ENCODE measurements at places on chromosomes 11 and 22.

DNA sequence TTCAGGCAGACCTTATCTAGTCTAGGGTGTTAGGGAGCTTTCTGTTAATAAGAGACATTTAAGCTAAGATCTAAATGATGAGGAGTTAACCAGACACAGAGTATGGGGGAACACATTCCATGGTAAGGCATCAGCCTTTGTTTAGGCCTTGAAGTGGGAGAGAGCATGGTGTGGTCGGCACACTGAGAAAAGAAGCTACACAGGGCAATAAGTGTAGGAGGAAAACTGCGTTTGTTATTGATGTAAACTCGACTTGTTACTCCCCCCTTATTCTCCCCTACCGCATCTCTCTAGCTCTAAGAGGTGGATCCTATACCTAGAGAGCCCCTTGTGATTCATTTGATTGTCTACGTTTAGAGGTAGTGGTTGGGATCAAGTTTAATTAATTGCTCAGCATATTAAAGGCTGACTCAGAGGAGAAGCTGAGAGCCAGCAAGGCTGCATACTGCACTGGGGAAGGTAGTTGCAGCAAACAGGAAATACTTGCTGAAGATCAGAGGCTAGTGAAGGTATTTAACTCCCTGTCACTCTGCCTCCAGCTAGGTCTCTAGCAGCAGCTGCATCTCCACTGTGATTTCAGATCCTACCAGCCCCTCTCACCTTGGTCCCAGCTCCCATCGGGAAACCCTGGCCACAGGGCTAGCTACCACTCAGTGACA is 86.8 kb upstream of the TEAD1 start:
- DNase-seq = no peak

DNA sequence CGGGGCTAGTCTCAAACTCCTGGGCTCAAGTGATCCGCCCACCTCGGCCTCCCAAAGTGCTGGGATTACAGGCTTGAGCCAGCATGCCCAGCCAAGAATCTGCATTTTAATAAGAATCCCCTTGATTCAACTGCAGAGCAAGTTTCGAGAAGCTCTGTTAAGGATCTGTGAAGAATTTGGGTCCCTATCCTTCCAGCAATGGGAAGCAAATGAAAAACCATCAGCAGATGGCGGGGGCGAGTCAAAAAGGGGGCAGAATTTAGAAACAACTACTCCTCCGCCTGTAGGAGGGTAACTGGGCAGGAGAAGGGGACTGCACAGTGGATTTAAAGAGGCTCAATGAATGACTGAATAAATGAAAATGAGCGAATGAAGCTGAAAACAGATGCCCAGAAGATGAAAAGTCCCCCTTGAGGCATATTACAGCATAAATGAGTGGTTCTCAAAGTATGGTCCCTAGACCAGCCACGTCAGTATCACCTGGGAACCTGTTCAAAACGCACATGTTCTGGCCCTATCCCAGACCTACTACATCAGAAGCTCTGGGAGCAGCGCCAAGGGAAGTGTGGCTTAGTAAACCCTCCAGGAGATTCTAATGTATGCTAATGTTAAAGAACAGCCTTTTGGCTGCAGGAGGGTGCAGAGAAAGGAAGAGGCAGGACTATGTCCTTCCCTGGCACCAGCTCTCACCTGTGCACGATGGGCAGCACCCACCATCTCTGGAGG is 15.0 kb downstream of the VWCE start:
- DNase-seq = no peak

GRCh38 chr11:8047382-8047781 is 33.6 kb upstream of the TUB start:
- DNase-seq = no peak

DNA sequence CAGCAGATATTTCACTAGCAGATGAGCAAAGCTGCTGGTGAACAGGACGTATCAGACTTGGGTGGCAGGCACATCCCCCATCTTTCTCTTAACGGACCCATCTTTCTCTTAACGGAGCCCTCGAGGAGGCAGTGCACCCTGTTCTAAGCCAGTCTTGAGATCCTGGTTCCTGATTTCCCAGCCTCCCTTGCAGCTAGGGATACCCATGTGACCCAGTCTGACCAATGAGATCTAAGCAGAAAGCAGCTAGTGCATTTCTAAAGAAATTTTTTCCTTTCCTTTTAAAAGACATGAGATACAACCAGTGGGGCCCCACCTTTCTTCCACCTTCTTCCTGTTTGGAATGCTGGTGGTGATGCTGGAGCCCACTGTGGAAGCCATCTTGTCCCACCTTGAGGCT is 13.6 kb upstream of the ELFN2 start:
- no peak for DNase-seq

DNA sequence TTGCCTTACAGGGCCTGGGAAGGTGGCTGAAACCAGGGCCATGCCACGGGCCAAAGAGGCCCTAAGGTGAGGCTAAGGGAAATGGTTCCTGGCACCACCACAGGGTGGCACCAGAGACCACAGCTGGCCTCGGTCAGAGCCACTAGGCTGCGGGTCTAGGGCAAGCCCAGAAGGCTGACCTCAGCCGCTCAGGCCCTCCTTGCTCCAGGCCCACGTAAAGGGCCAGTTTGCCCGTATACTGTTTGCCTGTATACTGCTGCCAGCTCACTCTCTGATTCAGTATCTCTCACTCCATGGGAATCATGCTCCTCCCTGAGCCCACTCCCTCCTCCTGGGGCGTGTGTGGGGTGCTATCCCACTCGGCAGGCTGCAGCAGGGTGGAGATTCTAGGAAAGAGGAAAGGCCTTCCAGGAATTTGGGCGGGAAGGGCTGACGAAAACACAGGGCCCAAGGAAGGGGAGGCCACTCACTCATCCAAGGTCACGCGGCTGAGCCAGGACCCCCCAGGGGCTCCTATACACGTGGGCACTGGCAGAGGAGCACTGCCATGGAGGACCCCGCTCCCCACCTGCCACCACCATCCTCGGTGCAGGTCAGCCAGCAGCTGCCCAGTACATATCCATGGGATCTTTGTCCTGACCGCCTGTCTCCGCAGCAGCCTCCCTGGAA is 62.4 kb downstream of the NECTIN1 start:
- DNase-seq = peak; percentile 48

- no peak for DNase-seq
These were observed 126.7 kb downstream of the CTTN start for GRCh38 chr11:70525006-70525405.

DNA sequence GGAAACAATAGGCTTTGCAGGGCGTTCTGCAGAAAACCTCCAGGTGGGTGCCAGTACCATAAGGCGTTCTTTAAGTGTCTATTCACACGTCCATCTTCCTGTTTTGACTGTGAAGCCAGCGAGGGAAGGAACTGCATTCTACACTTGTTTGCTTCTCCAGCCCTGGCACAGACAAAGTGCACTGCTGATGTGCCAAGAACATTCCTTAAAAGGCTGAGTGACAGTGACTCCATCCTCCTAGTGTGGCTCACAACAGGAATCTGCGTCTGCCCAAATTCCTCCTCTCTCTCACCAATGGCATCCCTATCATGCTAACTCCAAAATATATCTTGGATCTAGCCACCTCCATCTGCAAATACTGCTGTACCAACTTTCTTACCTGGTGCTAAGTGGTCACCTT is 407.4 kb upstream of the SYN3 start:
- DNase-seq = no peak

GRCh38 chr11:102527684-102528083 is 2.9 kb downstream of the MMP7 start:
- DNase-seq = no peak

DNA sequence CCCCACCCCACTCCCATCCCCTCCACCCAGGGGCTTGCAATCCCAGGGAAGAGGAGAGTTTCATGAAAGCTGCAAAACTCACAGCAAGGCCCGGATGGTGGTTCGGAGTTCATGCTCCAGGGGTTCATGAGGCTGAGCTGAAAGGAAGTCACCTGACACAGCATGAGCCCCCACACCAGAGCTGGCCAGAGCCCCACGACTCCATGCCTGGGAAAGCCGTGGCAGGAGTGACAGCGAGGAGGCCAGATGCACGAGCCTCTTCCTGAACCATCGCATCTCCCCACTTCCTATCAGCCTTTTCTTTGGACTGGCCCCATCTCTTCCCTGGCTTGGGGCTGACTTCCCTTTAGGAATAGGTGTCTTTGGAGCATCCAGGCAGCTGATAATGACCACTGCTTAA is 105.8 kb downstream of the ABTB2 start:
- no peak for DNase-seq

GRCh38 chr11:134118006-134118405 is 49.1 kb downstream of the JAM3 start:
- DNase-seq = no peak

GRCh38 chr11:83000381-83000780 is 71.3 kb downstream of the RAB30 start:
- no peak for DNase-seq

Measured in T-cell (primary cell).